ENCODE measurements at places on chromosomes 16 and 17. TPM values are rescaled to one million over a fixed set of nuclear protein-coding genes. Genes with fewer than 3 reads are reported as not detected.

DNA sequence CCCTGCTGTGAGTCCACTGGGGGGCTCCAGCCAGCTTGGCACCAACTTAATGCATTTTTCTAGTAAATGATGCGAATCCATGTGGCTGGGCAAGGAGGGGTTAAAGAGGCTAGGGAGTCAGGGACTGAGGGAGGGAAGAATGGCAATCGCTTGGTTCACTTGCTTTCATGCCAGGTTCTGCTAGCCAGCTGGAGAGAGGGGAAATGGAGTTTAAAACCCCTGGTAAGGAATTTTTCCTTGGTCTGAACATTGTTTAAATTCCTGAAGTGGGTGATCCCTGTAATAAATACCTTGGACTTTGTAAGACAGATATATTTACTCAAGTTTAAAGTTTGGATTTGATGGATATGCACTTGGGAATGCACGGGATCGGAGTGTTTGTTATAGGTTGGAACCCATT lies 22.8 kb downstream of the ANKFN1 start:
- no peak for DNase-seq
- H3K4me3 ChIP-seq = no peak overlapping the region
- no peaks in the 10 kb centered on the region for H3K36me3 ChIP-seq
- no peak overlapping the region for H3K27ac ChIP-seq
- H3K27me3 ChIP-seq = no peaks in the 10 kb centered on the region
- H3K4me1 ChIP-seq = no peaks in the 10 kb centered on the region

- DNase-seq = no peak
- H3K4me3 ChIP-seq = no peak overlapping the region
- H3K27me3 ChIP-seq = no peaks in the 10 kb centered on the region
- peaks cover 7% of the 10 kb centered on the region for H3K4me1 ChIP-seq
Measured at GRCh38 chr17:50631908-50632571, 2.6 kb upstream of the ABCC3 start.

GRCh38 chr16:77462894-77463293 lies 28.1 kb upstream of the ADAMTS18 start:
- H3K27me3 ChIP-seq = no peaks in the 10 kb centered on the region
- no peak for DNase-seq
- H3K4me1 ChIP-seq = no peaks in the 10 kb centered on the region
- H3K4me3 ChIP-seq = no peak overlapping the region
- H3K36me3 ChIP-seq = no peaks in the 10 kb centered on the region

- peaks cover 10% of the 10 kb centered on the region for H3K4me1 ChIP-seq
- DNase-seq = no peak
- H3K4me3 ChIP-seq = no peak overlapping the region
- no peaks in the 10 kb centered on the region for H3K36me3 ChIP-seq
Measured at GRCh38 chr17:6546069-6546718, 10.2 kb downstream of the PITPNM3 start.

- no peak for DNase-seq
- no peaks in the 10 kb centered on the region for H3K36me3 ChIP-seq
- no peaks in the 10 kb centered on the region for H3K27me3 ChIP-seq
- H3K4me3 ChIP-seq = no peak overlapping the region
- no peaks in the 10 kb centered on the region for H3K4me1 ChIP-seq
Measured at GRCh38 chr17:57699751-57700219, 45.3 kb downstream of the CCDC182 start.

DNA sequence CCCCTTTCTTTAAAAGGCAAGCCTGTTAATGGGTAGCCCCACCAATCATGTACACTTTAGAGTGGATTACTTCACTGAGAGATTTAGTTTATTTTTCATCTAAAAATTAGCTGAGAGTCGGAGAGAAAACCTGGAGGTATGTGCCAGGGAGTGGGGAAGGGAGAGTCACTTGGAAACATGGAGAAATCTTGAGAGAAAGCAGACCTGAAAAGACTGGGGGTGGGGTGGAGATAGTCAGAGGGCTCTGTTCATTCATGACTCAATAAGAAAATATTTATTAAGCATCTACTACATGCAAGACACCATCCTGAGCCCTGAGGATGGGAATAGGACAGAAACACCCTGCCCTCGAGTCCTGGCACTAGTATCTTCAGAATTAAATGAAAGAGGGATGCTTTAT lies 27.4 kb upstream of the RCVRN start:
- no peak for DNase-seq
- H3K4me3 ChIP-seq = no peak overlapping the region
- no peaks in the 10 kb centered on the region for H3K36me3 ChIP-seq
- H3K27ac ChIP-seq = no peak overlapping the region

DNA sequence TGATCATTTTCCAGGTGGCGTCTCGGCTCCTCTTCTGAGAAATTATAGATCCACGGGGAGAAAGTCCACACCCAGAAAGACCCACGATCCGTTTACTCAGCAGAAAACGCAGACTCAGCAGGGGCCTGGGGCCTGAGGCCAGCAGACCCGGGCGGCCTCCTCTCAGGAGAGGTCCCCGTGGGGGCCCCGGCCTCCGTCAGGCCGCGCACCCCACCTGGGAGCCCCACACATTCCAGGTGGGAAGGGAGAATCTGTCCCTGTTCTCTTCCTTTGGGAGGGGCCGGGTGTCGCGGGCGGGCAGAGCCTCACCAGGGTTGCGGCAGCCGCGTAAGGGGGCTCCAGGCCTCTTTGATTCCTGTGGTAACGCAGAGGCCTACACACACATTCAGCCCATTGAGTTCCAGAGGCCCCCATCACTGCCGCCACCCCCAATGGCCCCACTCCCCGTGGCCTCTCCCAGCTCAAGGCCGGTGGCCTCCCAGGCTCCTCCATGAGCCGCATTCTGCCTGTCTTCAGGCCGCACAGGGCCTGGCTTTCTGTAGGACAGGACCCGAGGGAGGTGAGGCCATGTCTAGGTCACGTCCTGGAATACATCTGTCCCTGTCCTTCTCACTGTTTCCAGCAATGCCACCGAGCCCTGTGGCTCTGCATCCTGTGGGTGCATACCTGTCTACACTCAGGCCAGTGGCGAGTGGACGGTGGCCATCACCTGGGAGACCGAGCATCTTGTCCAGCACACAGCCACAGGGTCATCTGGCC lies 1.6 kb upstream of the IGFALS start:
- no peak overlapping the region for H3K27ac ChIP-seq
- H3K4me1 ChIP-seq = no peaks in the 10 kb centered on the region
- no peaks in the 10 kb centered on the region for H3K27me3 ChIP-seq
- H3K36me3 ChIP-seq = no peaks in the 10 kb centered on the region
- no peak overlapping the region for H3K4me3 ChIP-seq

- H3K27me3 ChIP-seq = no peaks in the 10 kb centered on the region
- no peak overlapping the region for H3K4me3 ChIP-seq
- no peak overlapping the region for H3K27ac ChIP-seq
- peaks cover 76% of the 10 kb centered on the region for H3K36me3 ChIP-seq
- DNase-seq = no peak
- H3K4me1 ChIP-seq = peaks cover 7% of the 10 kb centered on the region
Measured at GRCh38 chr17:80141463-80142165, 5.3 kb downstream of the EIF4A3 start.

DNA sequence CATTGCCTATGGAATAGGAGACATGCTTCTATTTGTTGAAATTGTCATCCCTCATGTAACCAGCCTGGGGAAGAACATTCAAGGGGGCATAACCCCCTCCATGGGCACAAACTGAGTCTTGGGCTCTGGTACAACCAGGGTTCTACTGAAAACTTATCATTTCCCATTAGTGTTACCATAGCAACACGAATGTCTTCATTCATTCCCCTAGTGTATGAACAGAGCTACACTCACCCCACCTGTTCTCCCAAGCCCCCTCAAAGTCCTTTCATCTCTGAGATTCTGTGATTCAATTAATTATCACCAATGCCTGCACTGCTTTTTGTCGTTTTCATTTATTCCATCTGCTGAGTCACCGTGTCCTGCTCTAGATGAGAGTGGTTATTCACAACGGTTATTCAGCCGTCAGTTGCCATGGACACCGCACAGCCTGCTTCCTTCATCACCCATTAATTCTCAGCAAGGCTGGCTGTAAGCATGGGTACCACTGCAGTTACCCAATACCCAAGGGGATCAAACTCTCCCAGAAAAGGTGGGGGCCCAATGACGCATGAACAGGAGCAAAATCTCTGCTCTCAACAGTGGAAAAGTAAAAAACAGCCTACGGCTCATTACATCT lies 1.6 kb upstream of the GAST start:
- no peaks in the 10 kb centered on the region for H3K36me3 ChIP-seq
- H3K4me1 ChIP-seq = no peaks in the 10 kb centered on the region
- no peak overlapping the region for H3K27ac ChIP-seq
- no peak overlapping the region for H3K4me3 ChIP-seq
- no peaks in the 10 kb centered on the region for H3K27me3 ChIP-seq

DNA sequence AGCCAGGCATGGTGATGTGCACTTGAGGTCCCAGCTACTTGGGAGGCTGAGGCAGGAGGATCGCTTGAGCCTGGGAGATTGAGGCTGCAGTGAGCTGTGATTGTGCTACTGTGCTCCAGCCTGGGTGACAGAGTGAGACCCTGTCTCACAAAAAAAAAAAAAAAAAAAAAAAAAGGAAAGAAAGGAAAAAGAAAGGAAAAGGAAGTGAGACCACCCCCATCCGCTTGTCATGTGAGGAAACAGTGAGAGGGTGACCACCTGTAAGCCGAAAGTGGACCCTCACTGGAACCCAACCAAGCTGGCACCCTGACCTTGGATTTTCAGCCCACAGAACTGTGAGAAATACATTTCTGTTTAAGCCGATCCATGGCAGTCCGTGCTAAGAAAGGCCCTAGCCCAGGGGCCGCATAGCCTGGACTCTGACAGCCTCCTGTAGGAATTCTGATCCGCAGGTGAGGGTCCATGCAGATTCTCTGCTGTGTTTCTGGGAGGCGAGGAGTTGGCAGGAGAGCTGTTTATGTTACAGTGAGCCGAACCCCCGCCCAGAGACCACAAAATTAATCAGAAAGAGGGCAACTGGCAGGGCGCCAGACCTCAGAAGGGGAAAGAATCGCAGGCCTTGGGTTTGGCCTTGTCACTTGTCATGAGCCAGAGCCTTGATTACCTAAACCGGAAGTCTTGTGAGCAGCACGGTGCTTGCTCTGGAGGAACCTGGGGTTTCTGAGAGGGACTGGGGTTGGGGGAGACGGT lies 945 bp downstream of the SGSH start:
- H3K4me1 ChIP-seq = no peaks in the 10 kb centered on the region
- peak; percentile 95 for DNase-seq
- H3K36me3 ChIP-seq = peaks cover 33% of the 10 kb centered on the region
- peak overlapping the region; percentile 84 for H3K27ac ChIP-seq
- H3K27me3 ChIP-seq = no peaks in the 10 kb centered on the region

- H3K27me3 ChIP-seq = no peaks in the 10 kb centered on the region
- no peaks in the 10 kb centered on the region for H3K4me1 ChIP-seq
- DNase-seq = no peak
- H3K36me3 ChIP-seq = no peaks in the 10 kb centered on the region
Measured at GRCh38 chr17:65985571-65985970, 206.4 kb downstream of the CEP112 start.

The NOG gene
- total RNA-seq = not detected

The SAMD14 gene
- 2.5 TPM for total RNA-seq

The CD7 gene
- total RNA-seq = 15.2 TPM

The MYH10 gene
- 1.2 TPM for total RNA-seq

The CTRB2 gene
- not detected for total RNA-seq

The CA7 gene
- 39.8 TPM for total RNA-seq

The CES2 gene
- 3,428 TPM for total RNA-seq

The CLEC10A gene
- total RNA-seq = 9.1 TPM

The CACNA1H gene
- 5.8 TPM for total RNA-seq
